Stimulated activated CD4-positive, alpha-beta T cell treated with anti-CD3 and anti-CD28 coated beads, Interleukin-1b, Interleukin-23, amount 100 ng/mL, for 48 hours (primary cell): ENCODE measurements at places on chromosomes 2 and 18.

GRCh38 chr2:45134014-45134413 is 124.8 kb upstream of the SIX2 start:
- no peak for DNase-seq

DNA sequence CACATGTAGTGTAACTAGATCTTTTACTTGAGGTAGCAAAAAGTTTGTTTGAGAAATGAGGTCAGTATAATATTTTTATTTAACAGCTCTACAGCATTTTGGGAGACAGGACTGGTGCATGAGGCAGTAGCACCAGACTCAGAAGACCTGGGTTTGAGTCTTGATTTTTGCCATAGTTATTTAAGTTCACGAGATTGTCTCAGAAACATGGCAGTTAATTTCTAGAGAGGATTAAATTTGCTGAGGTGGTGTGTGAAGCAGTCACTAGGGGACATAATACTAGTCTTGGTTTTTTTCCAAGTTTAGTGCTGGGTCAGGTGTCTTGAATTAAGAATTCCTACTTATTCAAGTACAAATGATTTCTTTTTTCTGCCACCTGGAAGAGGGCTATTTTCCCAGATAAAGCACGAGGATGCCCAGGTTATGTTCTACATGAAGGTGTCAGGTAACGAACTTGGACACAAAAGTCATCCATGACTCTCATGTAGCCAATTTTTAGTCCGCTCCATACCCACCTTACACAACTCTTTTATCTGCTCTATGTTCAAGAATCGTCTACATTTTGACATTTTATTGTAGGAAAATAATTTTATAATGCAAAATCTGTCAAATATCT is 1.4 kb downstream of the MARCHF7 start:
- no peak for DNase-seq

DNA sequence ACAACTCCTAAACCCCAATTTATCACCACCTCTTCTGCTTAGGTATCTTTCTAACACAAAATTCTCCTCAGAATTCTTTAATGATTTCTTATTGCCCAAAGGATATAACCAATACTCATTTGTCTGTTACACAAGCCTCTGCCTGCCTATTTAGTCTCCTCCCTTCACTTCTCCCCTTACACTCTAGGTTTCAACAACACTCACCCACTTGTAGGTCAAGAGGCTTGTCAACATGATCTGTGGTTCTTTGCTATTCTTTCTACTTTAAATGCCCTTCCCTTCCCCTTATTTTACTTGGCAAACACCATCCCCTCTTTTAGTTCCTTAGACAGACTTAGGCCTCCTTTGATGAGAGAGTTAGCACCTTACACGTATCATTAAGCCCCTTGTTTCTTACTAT is 69.0 kb upstream of the C2orf15 start:
- no peak for DNase-seq

DNA sequence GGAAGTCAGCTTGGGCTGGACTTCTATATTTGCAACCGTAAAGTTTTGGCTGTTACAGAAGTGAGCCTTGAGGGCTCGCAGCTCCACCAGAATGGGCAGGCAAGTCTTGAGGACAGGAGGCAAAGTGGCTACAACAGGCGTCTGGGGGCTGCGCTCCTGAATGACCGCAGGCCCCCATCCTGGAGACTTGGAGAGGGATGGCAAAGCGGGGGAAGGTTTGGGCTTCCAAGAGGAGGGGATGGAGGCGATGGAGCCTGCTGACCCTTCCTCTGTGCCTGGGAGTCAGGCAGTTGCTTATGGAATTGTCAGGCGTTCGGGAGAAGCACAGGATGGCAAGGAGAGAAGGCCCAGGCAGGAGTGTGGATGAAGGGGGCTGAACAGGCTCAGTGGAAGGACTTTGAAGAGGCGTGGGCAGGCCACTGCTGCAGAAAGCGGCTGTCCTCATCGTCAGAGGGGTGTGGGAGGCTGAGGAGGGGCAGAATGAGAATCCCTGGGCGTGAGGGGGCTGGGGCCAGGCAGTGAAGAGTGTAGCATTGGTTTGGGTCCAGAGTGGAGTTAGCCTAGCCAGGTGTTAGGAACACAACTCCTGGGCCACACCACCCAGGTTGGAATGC is 72.3 kb downstream of the INHBB start:
- no peak for DNase-seq

GRCh38 chr18:55585065-55585919 is 2.7 kb downstream of the TCF4 start:
- DNase-seq, result no peak

GRCh38 chr18:24002479-24002878 is 12.1 kb upstream of the TTC39C start:
- DNase-seq, result no peak

- DNase-seq, result no peak
Measured at GRCh38 chr18:48558248-48558647, 19.4 kb downstream of the CTIF start.

- DNase-seq, result no peak
Measured at GRCh38 chr18:49175071-49175470, 224.3 kb upstream of the SMAD7 start.

- DNase-seq, result no peak
Measured at GRCh38 chr2:237258615-237259014, 155.3 kb downstream of the COL6A3 start.

DNA sequence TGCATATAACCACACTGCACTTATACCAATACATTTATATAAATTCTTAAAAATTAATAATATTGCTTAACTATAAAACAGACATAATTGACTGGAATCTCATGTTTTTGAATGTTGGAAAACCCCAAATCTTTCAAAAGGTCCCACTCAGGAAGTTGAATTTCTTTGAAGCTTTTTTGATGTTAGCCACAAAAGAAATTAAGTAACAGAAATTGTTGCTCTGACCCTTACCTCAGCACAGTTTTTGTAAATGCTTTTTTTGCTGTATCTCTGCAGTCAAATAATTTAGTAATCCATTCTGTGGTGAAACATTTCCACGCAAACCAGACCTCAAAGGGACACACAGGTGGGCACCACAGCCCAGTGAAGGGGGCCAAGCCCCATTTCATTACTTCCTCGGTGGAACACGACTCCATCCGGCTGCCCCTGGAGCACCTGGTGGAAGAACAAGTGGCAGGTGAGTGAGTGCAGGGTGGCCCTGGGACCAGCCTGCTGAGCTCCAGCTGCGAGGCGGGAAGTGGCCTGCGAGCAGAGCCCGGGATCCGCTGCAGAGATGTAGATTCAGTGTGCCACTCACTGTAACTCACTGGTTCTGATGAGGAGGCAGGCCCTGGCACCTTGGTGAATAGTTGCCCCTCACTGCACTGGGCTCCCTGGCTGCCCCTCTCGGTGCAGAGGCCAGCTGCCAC is 8.4 kb downstream of the SCLY start:
- no peak for DNase-seq

GRCh38 chr2:200369886-200370285 is 63.4 kb downstream of the SPATS2L start:
- no peak for DNase-seq

- no peak for DNase-seq
Measured at GRCh38 chr18:61869636-61870035, 23.2 kb downstream of the RNF152 start.

GRCh38 chr2:75729861-75730260 is 19.1 kb upstream of the GCFC2 start:
- no peak for DNase-seq

DNA sequence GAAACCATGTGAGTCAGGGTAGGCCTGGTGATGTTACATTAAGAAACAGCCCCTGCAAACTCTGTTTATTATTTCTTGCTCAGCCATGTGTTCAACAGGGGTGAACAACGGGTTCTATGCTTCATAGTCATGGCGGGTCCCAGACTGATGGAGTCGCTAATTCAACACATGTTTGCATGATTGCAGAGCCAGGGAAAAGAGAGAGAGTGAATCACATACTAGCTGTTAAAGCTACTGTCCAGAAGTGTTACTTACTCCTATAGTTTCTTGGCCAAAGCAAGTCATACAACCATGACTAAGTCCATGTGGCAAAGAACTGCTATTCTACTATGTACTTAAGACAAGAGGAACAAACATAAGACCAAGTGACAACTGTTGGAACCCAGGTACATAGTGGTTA is 241.2 kb upstream of the SKOR2 start:
- no peak for DNase-seq
